ENCODE measurements at places on chromosomes 6 and 20.

DNA sequence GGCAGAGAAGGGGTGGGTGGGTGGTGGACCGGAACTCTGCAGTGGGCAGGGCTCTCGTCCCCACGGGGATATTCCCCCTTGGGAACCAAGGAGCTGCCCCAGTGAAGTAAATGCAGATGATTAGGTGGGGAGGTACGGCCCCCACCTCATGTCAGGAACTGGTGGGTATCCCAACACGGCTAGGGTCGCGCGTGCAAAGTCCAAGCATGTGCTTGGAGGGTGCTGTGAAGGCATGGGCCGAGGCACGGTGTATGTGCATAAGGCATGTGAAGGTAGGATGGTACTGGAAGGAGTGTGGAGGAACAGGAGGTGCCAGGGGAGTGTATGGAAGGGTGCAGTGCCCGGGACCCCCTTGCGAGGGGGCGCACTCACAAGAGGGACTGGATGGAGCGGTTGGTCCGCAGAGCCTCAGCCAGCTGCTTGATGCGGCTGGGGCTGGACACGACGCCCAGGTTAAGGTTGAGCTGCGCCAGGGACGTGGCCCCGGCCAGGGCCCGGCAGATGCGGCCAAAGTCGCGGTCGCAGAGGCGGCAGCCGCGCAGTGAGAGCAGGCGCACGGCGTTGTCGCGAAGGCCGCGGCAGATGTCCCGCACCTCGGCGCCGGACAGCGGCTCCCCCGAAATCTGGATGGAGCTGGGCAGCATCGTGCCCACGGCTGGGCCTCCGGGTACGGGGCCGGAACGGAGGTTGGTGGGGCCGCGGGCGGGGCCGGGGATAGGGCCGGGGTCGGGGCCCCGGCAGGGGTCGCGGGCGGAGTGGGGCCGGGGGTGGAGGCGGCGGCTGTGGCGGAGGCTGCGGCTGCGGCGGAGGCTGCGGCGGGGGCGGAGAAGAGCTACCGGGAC is 783 bp downstream of the LRRC73 start:
- H3K36me3 ChIP-seq, result peaks cover 16% of the 10 kb centered on the region
- H3K27me3 ChIP-seq, result peaks cover 24% of the 10 kb centered on the region
- peaks cover 9% of the 10 kb centered on the region for H3K4me1 ChIP-seq

DNA sequence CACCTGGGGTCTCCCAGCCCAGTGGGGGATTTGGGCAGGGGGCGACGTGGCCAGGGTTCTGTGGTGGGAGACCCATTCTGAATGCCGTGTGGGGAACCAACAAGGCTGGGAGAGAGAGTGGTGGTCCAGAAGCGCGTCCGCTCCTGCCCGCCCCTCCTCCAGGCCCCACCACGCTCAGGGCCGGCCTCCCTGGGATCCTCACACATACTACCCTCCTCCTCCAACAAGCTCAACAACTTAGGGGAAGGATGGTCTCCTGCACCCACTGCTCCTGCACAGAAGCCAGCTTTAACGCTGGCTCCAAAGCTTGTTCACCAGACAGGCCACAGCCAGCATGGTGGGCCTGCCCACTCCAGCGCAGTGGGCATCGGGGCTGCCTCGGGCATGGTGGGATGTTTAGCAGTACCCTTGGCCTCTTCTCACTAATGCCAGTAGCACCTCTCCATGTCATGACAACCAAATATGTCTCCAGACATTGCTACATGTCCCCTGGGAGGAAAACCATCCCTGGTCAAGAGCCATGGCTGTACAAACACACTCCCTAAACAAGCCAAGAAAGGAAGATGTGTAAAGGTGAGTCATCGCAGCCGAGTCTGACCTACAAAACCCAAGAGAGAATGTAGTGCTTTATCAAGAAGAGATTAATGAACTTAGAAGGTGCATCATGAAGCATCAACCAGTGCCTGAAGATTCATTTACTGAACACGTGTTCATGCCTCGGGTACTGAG is 75.7 kb downstream of the BMP7 start:
- H3K4me1 ChIP-seq, result peaks cover 8% of the 10 kb centered on the region
- no peak for DNase-seq
- H3K4me3 ChIP-seq, result no peak overlapping the region
- H3K27me3 ChIP-seq, result no peaks in the 10 kb centered on the region

- no peak overlapping the region for H3K27ac ChIP-seq
- H3K36me3 ChIP-seq, result peaks cover 6% of the 10 kb centered on the region
- no peak overlapping the region for H3K4me3 ChIP-seq
- no peaks in the 10 kb centered on the region for H3K27me3 ChIP-seq
Observed at GRCh38 chr6:156876302-156876701, 99.1 kb downstream of the ARID1B start.

- no peak for DNase-seq
- H3K27ac ChIP-seq, result no peak overlapping the region
- H3K4me1 ChIP-seq, result no peaks in the 10 kb centered on the region
Observed at GRCh38 chr6:7880718-7881107, 29.9 kb downstream of the TXNDC5 start.

DNA sequence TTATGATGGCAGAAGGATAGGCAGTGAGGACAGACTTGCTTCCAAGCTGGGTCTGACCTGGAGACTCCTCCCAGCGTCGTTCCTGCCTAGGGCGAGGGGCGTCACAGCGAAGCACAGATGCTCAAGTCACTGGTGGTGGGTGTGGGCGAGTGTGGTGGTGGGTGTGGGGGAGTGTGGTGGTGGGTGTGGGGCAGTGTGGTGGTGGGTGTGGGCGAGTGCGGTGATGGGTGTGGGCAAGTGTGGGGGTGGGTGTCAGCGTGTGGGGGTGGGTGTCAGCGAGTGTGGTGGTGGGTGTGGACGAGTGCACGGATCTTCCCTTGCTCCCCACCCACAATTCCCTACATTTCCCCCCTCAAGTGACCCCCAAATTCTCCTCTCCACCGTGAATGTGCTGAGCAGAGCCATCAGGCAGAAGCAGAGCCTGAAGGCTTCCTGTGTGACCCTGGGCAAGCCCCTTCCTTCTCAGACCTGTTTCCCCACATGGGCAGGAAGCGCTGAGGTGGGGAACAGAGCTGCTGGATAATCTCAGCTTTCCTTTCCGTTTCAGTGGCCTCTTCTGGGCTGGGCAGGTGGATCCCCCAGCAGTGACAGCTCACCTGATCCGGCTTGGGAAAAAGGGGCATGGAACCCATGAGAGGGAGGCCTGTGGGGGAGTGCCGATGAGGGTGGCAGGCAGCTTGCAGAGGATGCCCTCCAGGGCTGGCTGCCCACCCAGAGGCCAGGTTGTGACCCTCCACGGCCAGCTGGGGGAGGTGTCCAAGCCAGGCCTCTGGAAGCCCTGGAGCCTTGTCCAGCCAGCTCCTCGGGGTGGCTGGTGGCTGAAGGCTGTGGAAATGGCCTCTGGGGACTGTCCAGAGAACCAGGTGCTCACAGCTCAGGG is 42.9 kb downstream of the RSPO4 start:
- peaks cover 2% of the 10 kb centered on the region for H3K4me1 ChIP-seq
- H3K27ac ChIP-seq, result peak overlapping the region; percentile 25
- no peaks in the 10 kb centered on the region for H3K36me3 ChIP-seq
- H3K27me3 ChIP-seq, result peaks cover 30% of the 10 kb centered on the region

- H3K27ac ChIP-seq, result peak within 1 kb of the TSS; percentile 94
- H3K4me1 ChIP-seq, result peaks cover 22% of the 10 kb centered on the region
- H3K36me3 ChIP-seq, result peaks cover 6% of the 10 kb centered on the region
- H3K27me3 ChIP-seq, result no peaks in the 10 kb centered on the region
Observed at GRCh38 chr20:62804627-62805154, at the start of gene OGFR. TSS of gene OGFR (plus strand) at chr20:62804835. CDS start at chr20:62804860, 25 bp downstream.

- H3K27ac ChIP-seq, result no peak overlapping the region
- no peaks in the 10 kb centered on the region for H3K27me3 ChIP-seq
- peaks cover 6% of the 10 kb centered on the region for H3K4me1 ChIP-seq
- no peaks in the 10 kb centered on the region for H3K36me3 ChIP-seq
Observed at GRCh38 chr6:21402368-21402767, 191.2 kb upstream of the SOX4 start.

- no peak overlapping the region for H3K4me3 ChIP-seq
- H3K36me3 ChIP-seq, result peaks cover 9% of the 10 kb centered on the region
- DNase-seq, result no peak
- H3K27me3 ChIP-seq, result no peaks in the 10 kb centered on the region
- no peak overlapping the region for H3K27ac ChIP-seq
Observed at GRCh38 chr20:53405139-53405538, 188.5 kb downstream of the ZNF217 start.

GRCh38 chr20:4795394-4795793 is 73.7 kb downstream of the PRND start:
- no peaks in the 10 kb centered on the region for H3K4me1 ChIP-seq
- H3K4me3 ChIP-seq, result no peak overlapping the region
- H3K27me3 ChIP-seq, result no peaks in the 10 kb centered on the region
- no peak overlapping the region for H3K27ac ChIP-seq
- DNase-seq, result no peak

DNA sequence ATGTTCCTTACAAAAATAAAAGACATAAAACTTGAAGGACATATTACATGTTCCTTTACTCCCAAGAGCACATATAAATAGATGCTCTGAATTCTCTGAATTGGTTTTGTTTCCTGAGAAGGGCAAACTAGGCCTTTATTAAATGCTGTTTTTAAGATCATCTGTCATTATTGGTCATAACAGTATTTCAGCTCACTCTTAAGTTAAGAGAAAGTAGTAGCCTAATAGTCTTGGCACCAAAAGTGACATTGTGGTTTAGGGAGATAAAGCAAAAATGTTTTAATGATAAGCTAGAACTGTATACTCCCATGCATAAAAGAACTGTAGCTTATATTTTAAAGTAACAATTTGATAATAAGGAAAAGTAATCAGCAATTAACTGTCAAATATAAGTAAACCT is 361.1 kb upstream of the PTCHD4 start:
- no peak for DNase-seq
- H3K27me3 ChIP-seq, result peaks cover 3% of the 10 kb centered on the region
- H3K4me3 ChIP-seq, result no peak overlapping the region

GRCh38 chr6:110389689-110390382 is 25.5 kb downstream of the DDO start:
- H3K4me1 ChIP-seq, result peaks cover 40% of the 10 kb centered on the region
- no peak for DNase-seq
- no peak overlapping the region for H3K4me3 ChIP-seq
- H3K27ac ChIP-seq, result peak overlapping the region; percentile 81

GRCh38 chr20:47007826-47008655 is 113.4 kb downstream of the EYA2 start:
- peaks cover 12% of the 10 kb centered on the region for H3K36me3 ChIP-seq
- no peak for DNase-seq
- H3K27ac ChIP-seq, result no peak overlapping the region
- H3K4me1 ChIP-seq, result peaks cover 18% of the 10 kb centered on the region

DNA sequence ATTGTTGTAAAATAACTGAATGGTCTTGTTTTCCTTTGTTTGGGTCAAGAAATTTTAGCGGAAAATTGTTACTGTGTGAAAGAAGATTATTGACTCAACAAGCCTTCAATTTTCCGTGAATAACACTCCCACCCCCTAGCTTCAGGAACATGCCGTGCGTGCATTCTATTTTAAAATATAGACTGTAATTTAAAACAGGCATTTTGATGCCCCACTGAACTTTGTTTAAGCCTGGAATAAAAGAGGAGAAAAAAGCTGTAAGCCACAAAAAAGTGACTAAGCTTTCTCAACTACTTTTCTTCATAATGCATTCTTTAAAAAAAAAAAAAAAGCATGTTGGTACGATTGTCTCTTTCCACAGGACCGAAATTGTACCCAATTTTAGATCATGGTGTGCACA is 166.0 kb downstream of the ARID1B start:
- H3K4me3 ChIP-seq, result no peak overlapping the region
- no peaks in the 10 kb centered on the region for H3K27me3 ChIP-seq
- peaks cover 49% of the 10 kb centered on the region for H3K4me1 ChIP-seq
- no peaks in the 10 kb centered on the region for H3K36me3 ChIP-seq

- peaks cover 9% of the 10 kb centered on the region for H3K4me1 ChIP-seq
- H3K4me3 ChIP-seq, result no peak overlapping the region
- H3K36me3 ChIP-seq, result no peaks in the 10 kb centered on the region
- no peak for DNase-seq
- no peaks in the 10 kb centered on the region for H3K27me3 ChIP-seq
Observed at GRCh38 chr6:44190715-44191114, 26.0 kb upstream of the MYMX start.

DNA sequence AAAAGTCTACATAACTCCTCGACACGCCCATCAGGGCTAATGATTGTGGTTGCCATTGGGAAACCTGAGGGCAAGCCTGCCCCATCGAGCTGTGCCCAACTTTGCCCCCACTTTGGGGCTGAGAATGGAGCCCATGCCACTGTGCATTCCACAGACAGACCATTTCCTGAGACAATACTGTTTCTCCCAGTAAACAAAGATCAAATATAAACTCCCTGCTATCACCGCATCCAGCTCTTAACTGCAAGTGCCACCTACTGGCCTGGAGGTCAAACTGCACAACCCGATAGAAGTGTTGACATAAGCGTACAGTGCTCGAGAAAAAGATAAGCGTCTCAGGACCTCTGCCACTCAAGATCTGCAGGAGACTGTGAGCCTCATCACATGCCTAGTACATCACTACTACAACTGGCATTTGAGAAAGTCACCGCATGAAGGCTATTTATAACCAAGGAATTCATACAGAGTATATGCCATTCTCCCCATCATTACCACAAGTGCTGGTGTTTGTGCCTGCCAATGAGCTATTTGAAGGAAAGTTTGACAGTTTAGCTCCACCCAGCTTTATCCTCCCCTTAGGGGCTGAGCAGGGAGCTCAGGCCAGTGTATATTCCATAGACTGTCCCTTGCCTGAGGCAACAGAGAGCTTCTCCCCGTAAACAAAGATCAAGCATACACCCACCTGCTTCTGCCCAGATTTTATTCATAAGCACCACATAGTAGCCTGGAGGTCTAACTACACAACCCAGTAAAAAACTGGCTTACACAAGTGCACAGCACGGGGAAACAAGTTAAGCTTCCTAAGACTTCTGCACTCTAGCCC is 4.5 kb upstream of the DEFB126 start:
- H3K27me3 ChIP-seq, result peaks cover 4% of the 10 kb centered on the region
- DNase-seq, result no peak
- H3K4me1 ChIP-seq, result no peaks in the 10 kb centered on the region

DNA sequence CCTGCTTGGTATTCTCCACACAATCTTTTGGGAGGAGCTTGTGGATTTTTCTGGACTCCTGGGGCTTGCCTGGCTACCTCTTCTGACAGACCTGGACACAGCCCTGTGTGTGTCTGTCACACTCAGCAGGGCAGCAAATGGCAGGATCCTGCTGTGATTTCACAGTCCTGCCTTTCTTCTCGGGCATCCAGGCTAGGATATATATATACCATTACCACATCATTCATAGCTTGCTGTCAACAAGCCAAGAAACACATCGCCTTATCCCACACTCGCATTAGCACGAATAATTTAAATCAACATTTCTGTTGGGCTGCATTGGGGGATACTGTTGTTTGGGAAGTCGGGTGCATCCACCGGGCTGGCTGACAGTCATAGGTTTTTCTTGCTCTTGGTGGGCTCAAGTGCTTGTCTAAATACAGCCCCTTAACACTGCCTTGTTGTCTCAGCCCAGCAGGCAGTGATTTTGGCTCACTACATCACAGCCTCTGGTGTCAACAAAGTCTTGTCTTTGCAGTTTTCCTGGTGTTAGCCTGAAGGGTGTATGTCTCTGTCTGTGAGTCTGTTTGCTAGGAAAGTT is 154.9 kb upstream of the FERMT1 start:
- no peak for DNase-seq
- peaks cover 2% of the 10 kb centered on the region for H3K36me3 ChIP-seq
- no peak overlapping the region for H3K27ac ChIP-seq
- no peaks in the 10 kb centered on the region for H3K4me1 ChIP-seq

Measured in mesothelial cell of epicardium (in vitro differentiated cells).